ENCODE measurements at places on chromosomes 13 and 19.
A peak's percentile ranks its signal among the peaks of the same experiment; 100 is the strongest.

DNA sequence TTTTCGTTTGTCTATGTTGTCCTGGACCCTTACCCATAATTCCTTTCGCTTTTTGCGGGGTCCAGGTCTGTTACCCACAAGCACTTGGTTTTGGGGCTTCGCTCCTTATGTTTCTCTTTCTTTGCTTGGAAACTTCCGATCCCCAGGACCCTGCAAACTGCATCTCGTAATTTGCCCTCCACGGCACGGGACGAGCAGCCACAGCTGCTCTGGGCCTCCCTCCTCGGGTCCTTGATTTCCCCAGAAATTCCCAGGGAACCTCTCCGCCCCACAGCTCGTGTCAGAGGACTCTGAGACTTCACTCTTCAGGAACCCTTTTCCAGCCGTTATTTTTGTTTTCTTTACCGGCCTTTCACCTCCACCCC lies 599 bp downstream of the SNRNP70 start:
- no peak for DNase-seq

- DNase-seq, result peak; percentile 55
Observed at GRCh38 chr19:51690454-51691073, 2.6 kb upstream of the SPACA6 start.

DNA sequence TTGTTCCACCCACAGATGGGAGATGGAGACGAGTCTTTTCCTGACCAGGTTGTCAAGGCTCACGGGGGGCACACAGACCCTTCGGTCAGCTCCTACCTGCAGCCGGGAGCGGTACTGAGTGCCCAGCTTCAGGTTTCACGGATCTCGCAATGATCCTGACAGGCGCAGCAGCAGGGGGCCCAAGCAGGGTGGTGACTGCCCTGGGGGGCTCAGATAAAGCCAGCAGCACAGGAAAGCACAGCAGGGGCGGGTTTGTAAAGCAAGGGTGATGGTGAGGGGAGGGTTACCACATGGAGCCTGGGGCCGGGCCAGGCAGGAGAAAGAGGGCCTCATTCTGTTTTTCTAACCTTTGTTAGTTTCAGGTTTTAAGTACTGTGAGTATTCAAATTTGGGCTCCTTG lies 41.7 kb upstream of the ATP11A start:
- DNase-seq, result no peak

DNA sequence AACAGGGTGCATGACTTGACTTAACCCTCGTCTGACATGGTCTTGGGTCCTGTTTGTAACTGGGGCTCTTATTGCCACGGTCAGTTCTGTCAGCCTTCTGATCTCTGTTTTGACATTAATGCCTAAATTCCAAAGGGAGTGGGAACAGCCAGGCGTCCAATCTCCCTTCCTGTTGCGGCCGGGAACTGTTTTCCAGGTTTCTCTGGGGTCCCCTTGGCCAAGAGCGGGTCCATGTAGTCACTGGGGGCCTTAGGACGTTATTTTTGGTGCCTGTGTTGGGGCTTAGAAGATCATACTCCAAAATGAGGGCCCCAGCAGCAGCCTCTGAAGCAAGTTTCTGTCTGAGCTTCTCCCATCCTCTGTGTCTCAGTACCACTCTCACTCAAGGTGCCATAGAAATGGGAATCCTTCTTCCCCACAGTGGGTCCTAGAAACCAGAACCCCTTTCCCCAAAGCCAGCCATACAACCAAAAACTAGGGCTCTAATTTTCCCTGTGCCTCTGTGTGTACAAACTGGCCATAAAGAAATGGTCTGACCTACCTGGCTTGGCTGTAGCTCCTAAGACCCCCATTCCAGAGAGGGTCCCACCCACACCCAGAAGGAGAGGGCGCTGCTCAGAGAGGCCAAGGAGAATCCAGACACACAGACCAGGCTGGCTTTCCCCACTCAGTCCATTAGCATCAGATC lies 50.4 kb downstream of the C13orf46 start:
- no peak for DNase-seq

- DNase-seq, result no peak
Observed at GRCh38 chr19:41709951-41710645, 1.7 kb downstream of the CEACAM5 start.

DNA sequence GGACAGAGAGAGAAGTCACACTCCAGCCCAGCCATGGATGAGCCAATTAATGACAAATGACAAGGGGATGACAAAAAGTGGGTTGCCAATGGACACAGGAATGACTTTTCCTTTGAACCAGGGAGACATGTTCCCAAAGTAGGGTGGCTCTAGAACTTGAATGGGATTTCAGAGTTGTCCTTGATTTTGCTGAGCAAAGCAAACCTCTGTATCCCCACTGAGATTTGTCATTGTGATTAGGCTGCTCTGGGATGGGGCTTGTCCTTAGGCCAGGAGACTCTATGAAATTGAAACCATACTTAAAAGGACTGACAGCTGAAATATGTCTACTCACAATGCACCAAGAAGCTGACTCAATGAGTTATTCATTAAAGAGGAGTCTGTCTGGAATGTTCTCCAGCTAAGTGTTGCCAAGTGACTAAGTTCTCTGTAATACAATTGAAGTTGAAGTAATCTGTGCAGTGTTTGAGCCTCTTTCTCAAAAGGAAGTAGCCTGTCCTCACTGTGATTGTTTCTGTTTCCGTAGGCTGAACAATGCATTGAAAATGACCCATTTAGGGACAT lies 69.0 kb upstream of the PCDH9 start:
- no peak for DNase-seq

GRCh38 chr13:28697441-28697840 lies 21.3 kb downstream of the SLC46A3 start:
- DNase-seq, result no peak

DNA sequence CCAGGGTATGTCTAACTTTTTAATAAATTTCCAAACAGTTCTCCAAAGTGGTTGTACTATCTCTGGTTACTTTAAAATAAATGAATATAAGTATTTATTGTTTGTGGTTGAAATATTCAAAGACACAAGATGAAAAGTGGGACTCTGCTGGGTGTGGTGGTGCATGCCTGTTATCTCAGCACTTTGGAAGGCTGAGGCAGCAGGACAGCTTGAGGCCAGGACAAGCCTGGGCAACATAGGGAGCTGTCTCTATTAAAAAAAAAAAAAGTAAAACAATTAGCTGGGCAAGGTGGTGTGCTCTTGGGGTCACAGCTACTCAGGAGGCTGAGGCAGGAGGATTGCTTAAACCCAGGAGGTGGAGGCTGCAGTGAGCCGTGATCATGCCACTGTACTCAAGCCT lies 10.4 kb downstream of the PNMA8A start:
- no peak for DNase-seq

DNA sequence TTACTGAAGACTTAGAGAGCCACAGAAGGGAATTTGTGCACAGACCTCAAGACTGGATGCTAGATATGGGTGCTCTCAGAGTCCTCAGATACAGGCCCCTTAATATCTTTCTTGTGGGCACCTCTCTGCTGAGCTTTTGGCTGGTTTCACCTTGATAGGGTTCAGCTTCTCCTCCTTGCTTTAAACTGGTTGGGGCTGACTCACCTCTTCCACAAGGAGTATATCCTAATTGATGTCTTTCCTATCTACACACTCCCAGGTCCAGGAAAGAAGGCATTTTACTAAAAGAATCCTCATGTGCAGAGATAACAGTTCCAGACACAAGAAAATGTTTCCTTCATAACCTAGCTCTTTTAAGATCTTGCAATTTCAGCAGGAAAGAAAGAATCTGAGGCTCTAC lies 284.4 kb downstream of the NDFIP2 start:
- DNase-seq, result no peak

DNA sequence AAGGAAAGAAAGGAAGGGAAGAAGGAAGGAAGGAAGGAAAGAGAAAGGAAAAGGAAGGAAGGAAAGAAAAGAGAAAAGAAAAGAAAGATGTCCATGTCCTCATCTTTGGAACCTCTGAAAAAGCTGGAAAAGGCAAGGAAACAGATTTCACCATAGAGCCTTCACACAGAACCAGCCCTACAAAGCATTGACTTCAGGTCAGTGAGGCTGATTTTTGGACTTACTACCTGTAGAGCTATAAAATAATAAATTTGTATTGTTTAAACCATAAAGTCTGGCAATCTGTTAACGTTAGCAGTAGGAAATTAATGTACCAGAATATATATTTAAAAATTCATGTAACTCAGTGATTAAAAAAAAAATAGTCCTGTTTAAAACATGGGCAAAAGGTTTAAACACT lies 130.0 kb downstream of the PIBF1 start:
- no peak for DNase-seq

DNA sequence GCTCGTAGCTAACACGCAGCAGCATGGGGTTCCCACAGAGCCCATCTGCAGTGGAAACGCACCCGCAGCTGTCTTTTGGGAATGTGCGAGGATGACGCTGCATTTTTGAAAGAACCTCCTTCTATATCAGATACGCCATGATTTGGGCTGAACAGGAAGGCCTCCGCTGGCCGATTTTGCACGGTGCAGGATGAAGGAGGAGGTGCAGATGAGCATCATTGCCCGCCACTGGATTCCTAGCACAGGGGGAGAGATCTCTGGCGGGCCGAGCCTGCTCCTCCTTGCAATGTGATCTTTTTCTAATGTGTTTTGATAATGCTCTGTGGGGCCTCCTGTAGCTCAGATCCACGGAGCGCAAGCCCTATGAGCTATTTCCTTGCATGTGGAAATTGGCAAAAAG lies 55.5 kb downstream of the EFNB2 start:
- DNase-seq, result no peak

- DNase-seq, result peak; percentile 59
Observed at GRCh38 chr19:4524808-4525562, 6.7 kb upstream of the PLIN4 start.

DNA sequence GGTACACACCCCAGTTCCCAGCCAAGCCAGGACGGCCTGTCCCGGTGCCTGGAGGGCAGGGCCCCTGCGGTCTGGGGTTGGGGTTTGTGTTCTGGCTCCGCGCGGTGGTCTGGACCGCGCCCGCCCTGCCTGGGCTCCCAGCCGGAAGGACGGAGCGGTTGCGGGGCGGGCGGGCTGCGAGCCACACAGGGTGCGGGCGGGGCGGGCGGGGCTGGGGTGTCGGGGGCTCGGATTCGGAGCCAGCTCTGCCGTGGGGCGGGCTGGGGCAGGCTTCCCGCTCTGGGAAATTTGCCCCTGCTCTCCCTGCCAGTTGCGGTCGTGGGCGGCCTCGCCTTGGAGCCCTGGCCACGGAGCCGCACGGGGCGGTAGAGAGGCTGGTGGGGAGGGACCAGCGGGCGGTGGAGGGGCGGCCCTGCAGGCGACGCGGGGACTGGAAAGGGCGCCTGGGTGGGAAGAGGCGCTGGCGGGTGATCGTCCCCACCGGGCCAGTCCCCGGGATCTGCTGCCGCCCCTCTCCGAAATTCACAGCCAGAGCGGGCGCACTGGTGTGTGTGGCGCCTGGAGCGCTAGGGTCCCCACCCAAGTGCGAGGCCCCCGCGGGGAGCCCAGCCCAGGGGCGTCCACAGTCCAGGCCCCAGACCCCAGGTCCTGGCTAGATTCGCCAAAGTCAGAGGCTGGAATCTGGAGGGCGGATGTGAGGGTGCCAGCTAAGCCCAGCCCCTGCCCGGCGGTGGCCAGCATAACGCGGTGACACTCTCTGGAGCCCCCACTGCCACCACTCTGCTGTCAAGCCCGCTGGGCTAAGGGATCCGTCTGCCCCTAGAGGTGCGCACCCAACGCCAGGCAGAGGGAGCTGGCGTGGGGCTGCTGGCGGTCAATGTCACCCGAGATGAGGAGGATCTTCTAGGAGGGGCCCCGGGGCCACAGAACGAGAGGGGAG lies 11.0 kb upstream of the ZNF492 start:
- no peak for DNase-seq

- DNase-seq, result peak; percentile 49
Observed at GRCh38 chr13:97262058-97262457, 39.9 kb downstream of the MBNL2 start.

DNA sequence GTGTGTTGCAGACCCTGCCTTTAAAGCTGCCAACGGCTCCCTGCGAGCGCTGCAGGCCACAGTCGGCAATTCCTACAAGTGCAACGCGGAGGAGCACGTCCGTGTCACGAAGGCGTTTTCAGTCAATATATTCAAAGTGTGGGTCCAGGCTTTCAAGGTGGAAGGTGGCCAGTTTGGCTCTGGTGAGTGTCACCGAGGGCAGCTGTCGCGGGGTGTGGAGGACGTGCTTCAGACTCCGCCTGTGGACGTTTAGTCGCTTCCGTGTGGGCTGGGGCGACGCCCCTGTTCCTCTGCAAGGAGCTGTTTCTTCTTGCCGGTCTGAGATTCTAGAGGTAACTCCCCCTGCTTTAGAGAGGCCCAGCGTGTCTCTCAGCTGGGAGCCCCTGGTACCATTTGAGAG lies 24.5 kb downstream of the LAMP1 start:
- DNase-seq, result no peak

DNA sequence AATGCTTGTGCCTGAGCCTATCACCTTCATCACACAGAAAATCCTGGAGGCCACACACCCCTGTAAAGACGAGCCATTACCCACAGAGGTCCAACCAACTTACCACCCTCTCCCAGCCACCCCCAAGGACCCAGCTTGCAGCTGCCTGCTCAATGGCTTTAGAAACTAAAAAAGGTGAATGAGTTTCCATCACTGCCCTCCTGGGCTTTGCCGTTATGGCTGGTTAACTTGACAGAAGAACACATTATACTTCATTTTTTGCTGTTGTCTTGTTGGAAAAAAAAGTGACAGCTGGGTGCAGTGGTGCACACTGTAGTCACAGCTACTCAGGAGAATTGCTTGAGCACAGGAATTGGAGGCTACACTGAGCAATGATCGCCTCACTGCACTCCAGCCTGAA lies 17.4 kb upstream of the FEM1A start:
- no peak for DNase-seq

- DNase-seq, result no peak
Observed at GRCh38 chr19:49520705-49521319, 7.0 kb upstream of the RCN3 start.
